Neural progenitor cell (in vitro differentiated cells): ENCODE measurements at places on chromosomes 4 and X.

GRCh38 chr4:165222651-165222994, 15.3 kb downstream of the KLHL2 start:
- DNase-seq: no peak

- DNase-seq: no peak
Observed at GRCh38 chr4:75886104-75886503, 16.1 kb downstream of the PPEF2 start.

DNA sequence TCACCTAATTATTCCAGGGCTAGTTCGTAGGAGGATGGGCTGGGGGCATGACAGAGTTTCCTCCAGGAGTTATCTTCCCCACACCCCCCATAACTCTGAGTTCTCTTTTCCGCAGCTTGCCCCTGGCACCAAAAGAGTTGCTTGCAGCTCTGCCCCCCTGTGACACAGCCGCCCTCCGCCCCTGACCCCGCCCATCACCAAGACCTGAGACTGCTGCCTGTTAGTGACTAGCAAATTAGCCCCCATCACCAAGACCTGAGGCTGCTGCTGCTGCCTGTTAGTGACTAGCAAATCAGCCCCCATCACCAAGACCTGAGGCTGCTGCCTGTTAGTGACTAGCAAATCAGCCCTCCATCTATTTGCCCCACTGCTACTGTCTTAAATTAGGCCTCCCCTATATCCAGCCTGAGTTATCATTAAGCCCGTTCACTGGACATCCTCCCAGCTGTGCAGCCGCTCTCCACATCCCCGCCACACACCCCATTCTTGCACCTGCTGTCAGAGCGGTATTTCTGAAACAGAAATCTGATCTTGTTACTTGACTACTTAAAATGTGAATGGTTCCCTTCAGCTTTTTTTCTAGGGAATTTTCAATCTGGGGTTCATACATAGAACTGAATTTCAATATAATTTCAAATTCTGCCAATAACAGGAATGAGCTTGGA, 1.5 kb upstream of the PAPSS1 start:
- peak; percentile 56 for DNase-seq

DNA sequence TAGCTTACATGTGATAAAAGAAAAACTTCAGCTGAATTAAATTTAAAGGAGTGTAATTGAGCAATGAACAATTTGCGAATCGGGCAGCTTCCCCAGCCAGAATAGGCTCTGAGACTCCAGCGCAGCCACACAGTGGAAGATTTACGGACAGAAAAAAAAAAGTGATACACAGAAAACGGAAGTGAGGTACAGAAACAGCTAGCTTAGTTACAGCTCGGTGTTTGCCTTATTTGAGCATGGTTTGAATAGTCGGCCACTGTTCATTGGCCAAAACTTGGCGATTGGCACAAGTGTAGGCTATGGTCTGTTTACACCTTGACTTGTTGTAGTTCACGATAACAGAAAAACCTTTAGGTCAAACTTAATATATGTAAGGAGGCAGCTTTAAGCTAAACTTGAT, 16.7 kb upstream of the SUPT20HL1 start:
- DNase-seq: no peak

- peak; percentile 63 for DNase-seq
Observed at GRCh38 chr4:110621839-110622751, 782 bp downstream of the PITX2 start.

DNA sequence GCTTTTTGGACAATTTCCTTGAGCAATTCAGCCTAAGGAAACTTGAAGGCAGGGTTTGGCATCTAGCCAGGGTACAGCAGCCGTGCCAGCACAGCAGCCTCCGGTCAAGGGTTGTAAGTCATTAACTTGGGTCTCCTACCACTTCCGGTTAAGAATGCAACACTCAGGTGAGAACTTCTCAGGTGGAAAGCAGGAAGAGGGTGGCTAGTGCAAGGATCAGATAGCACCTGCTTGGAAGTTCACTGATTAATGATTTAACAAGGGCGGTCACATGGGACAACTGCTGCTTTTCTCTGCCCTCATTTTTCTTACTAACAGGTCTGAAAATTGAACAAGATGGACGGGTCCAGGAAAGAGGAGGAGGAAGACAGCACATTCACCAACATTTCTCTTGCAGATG, 30.1 kb upstream of the SCOC start:
- DNase-seq: no peak
